ENCODE measurements at places on chromosomes 4 and X.

DNA sequence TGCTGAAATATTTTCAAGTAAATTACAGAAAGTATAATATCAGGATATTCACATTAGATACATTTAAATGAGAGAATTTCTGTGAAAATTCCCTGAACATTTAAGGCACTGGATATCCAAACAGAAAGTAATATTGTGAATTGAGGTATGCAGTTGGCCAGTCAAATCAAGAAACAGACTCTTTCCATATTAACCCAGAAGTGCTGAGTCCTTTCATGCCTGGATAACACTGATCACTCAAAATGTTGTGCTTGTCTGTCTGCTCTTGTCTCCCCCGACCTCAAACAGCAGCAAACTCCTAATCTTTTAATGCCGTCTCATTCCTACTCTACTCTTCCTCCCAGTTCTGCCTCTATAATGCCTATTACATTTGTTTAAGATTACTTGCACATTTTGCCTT is 51.2 kb downstream of the TBC1D9 start:
- DNase-seq = no peak

DNA sequence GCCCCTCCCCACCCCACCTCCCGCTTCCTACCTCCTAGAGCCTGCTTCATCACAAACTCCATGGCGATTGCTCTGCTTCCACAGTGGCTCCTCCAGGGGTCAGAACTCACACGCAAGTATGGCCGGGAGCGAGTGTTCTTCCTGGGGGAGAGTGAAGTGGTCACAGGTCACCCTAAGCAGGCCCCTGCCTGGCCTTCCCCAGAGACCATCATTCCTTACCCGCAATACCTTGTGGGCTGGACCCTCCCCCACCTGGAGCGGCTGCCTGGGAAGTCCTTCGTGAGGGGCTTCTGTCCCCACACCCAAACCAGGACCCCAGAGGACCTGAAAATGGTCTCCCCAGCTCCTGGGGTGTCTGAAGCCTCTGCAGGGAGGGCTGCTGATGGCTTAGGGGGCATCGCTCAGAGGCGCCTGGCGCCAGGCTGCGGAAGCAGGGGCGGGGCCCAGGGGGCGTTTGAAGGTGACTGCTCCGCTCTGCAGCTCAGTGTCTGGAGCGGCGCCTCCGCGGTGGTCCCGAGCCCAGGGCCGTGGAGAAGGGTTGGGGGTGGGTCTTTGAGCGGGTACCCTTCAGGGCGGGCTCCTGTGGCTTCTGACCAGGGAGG is 1.4 kb downstream of the CPLX1 start:
- DNase-seq = no peak

DNA sequence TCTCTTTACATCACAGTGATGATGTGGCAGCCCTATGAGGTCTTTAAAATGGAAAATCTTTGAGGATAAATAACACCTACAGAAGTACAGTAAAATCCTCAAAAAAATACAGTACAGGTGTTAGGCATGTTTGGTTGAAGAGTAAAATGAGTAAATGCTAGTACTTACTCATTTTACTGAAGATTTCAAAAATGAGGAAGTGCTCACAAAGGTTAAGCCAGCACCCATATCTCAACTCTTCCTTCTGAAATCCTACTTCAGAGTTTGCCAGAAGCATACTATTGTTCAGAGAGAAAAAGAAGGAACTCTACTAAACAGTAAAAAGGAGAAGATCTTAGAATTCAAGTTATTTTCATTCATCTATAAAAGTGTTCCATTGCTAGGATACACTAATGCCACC is 130.9 kb downstream of the CBR4 start:
- no peak for DNase-seq

DNA sequence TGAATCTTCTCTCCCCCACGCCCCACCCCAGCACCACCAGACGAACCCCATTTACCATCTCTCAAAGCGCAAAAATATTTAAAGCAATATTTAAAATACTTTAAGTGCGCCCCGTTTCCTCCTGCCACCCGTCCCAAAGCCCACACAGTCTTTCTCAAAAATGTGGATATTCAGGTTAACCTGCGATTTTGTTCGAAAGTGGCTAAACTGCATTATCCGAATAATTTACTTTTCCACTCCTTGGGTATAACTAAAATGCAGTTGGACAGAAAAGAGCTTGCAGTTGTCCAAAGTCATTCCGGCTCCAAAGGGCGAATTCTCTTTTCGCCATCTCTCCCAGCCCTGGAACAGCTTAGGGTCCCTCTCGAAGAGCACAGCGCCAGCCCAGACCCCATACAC is 662 bp downstream of the SMIM43 start:
- DNase-seq = no peak

- no peak for DNase-seq
Measured at GRCh38 chrX:121598356-121598755, 550.9 kb downstream of the GLUD2 start.

DNA sequence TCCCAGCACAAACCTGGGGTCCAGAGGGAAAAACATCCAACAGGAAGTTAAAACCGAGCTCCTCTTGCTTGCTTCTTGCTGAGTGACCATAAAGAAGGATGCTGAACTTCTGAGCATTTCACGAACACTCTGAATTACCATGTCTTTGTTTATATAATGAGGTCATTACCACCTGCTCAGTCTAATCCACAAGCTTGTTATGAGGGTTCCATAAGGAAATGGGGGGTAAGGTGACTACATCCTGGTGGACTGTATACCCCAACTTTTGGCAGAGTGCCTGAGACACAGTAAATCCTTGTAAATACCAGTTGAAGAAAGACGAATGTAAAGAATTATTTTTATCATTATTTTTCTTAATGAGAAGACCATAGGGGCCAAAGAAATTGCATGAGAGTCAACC is 16.8 kb downstream of the CCDC149 start:
- no peak for DNase-seq

GRCh38 chr4:152277333-152277732 is 258.6 kb downstream of the FBXW7 start:
- no peak for DNase-seq

DNA sequence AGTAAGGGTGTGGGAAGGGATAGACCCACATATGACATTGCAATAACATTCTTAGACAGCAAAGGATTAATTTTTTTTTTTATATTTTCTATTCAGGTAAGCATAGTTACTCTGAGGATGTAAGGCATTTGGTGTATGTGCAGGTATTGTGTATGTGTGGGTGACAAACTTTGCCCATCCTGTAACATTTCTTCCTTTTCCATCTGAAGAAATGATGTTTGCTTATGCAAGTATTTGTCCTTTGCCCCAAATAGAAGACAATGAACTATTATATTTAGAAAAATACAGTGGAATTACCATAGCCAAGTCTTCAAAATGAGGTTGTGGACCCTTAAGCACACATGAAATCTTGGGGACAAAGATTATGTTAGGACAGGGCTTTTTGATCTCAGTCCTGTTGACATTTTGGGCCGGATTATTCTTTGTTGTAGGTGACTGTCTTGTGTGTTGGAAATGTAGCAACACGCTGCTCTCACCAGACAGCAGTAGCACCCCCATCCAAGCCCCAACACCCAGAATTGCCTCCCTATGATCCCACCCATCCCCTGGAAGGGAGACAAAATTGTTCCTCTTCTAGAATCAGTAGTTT is 1244.7 kb downstream of the STIM2 start:
- DNase-seq = no peak

- no peak for DNase-seq
Measured at GRCh38 chrX:2446815-2447214, 54.0 kb downstream of the DHRSX start.

DNA sequence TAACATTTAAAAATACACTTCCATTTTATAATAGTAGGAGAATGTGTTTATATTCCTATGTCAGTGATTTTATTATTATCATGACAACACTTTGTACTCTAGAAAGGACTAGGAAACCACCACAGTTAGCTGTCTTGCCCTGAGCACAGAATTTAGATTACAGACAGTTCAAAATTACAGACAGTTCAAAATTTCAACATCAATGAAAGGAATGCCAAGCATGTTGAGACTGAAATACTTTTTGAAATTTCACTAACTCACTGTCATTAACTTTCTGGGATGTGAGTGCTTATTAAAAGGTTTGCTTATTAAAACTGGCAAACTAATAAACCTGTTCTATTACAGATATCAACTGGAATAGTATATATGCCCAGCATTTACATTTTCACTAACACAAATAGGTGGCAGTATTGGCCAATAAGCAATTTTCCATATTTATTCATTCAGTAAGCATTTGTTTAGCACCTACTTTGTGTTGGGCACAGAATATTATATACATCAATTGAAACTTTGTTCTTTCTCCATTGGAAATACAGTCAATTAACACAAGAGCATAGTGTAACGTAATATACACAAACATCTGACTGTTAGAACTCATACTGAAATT is 179.4 kb downstream of the FBXW7 start:
- DNase-seq = no peak

DNA sequence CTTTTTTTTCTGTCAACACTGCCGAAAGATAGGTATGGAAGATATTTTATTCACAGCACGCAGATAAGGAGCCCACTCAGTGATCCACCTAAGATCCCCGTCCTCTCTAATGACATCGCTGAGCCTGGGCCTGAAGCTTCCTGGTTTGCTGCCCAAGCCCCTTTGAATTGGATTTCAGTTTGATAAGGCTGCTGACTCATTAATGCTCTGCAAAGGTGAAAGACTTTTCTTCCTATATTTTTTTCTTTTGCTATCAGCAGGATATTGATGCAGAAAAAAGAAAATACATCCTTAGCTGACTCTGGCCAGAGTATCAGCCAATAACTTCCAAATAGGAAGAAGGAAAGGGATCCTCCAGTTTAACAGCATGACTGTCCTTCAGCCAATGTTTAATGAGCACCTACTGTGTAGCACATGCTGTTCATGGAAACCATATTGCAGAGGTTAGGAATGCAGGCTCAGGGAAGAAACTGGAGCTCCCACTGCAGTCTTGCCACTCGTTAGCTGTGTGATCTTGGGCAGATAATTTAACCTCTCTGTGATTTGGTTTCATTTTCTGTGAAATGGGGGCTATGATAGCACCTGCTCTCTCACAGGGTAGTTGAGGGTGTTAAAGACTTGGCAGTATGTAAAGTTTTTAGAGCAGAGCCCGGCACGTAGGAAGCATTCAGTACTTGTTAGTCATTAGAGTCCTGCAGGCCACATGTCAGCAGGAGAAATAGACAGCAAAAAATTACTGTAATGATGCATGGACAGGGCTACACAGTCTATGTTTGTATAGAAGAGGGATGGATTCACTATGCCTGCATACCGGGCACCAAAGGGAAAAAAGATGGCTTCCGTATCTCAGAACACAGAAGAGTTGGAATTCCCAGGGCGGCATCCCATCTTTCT is 39.3 kb downstream of the EVC start:
- no peak for DNase-seq

DNA sequence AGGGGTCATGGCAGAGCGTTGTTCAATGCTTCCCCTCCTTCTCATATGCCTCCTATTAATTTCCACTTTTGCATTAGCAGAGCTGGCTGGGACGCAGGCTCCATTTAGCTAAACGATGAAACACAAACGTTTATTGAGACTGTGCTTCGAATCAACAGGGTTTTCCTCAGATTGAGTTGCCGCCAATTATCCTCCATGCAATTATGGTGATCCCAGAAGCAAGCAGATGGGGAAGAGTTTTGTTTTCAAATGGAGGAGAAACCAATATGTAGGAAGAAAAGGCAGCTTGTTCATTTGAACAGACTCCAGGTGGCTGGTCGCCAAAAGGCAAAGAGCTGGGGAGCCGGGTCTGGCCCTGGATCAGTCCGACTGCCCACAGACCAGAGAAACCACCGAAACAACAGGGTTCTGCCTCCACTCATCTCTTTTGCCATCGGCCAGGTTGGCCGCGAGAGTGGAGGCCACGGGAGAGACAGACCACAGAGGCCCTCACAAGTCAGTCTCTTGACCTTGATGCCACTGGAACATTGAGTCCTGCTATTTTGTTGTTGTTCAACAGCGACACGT is 184.8 kb downstream of the GBA3 start:
- no peak for DNase-seq

GRCh38 chr4:158807691-158808090 is 38.9 kb downstream of the FNIP2 start:
- DNase-seq = no peak

DNA sequence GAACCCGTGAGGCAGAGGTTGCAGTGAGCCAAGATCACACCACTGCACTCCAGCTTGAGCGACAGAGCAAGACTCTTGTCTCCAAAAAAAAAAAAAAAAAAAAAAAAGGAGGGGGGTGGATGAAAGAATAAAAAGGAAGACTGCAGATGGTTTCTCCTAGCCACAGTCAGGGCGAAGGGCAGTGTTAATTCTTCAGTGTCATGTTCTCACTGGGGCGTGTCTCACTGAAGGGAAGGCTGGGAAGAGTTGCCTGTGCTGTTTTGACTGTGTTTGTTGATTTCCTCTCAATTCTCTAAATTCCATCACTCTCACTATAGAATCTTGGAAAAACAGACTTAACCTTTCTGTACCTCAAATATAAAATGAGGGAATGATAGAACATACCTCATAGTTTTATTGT is 71.6 kb upstream of the DHX15 start:
- no peak for DNase-seq

DNA sequence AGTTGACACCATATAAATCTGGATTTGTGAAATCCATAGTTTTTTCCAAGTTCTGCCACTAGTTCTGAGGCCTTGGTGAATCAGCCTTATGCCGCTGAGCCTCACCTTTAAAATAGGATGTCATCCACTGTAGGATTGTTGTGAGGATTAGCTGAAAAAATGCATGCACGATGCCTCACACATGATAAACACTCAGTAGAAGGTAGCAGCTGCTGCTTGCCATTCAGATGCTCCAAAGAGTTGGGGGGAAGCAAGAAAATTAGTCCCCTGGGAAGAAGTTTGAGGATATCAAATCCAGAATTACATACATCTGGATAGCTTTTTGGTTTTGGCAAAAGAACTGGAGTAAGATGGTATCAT is 7.4 kb downstream of the MMAA start:
- no peak for DNase-seq

- no peak for DNase-seq
Measured at GRCh38 chrX:7086384-7086783, 61.1 kb upstream of the STS start.

DNA sequence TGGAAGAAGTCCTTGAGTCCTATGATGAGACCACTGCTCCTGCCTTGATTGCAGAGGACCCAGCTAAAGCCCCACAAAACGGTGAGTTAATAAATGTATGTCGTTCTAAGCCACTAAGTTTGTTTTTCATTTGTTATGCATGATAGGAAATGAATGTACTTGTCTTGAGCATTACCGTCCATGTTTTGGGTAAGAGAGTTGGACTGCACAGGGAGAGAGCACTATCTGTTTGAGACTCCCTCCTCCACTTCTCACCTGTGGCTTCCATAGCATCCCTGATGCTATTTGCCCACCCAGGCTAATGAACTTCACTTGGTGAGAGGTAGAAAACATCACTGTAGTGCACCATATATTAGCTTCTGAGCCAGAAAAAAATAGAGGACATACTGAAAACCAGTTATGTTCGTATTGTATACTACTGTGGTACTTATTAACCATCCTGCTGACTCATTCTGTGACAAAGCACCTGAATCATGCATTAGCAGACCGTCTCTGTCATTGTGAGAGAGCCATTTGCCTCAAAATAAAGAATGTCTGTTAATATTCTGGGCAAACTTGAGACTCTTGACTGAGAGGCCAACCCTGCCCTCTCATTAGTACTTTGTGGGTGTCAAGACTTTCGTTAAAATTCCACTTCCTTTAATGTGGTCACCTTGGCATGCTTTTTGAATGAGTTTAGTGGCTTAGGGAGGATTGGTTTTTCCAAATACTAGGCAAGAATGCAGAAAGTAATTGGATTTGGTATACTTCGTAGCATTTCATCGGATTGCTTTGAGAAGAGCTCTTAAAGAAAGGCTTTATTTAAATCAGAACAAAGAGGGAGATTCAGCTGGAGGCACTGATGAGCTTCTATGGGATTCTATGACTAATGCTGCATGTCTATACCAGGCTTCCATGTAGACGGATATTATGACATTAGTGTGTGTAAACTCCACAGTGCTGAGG is 99.3 kb upstream of the GRPR start:
- DNase-seq = no peak
